RWPE1 (cell line): ENCODE measurements at places on chromosomes 16 and 17.
A peak's percentile ranks its signal among the peaks of the same experiment; 100 is the strongest.

DNA sequence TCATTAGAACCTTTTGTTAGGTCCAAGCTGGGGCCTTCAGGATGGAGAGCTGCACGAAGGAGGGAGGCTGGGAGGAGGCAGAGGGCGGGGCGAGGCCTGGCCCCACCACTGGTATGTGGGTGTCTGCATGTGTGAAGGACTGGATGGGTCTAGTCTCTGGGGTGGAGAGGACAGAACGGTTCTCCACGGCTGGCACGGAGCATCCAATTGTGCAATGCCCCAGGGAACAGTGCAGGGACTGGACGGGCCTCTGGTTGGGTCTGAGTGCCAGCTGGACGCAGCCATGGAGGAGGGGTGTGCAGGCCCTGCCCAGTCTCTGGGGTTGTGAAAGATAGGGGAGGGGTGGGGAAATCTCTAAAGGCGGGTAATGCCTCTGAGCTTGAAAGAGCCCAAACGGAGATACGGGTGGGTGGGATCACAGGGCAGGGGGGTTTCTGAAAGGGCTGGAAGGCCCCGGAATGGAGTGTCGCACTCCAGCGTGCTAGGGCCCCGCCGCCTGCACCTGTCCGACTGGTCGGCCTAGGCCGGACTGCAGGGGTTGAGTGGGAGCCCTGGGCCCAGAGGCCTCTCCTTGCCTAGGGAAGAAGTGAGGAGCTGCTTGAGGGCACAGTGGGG is 1.6 kb downstream of the PPL start:
- peak; percentile 46 for DNase-seq

DNA sequence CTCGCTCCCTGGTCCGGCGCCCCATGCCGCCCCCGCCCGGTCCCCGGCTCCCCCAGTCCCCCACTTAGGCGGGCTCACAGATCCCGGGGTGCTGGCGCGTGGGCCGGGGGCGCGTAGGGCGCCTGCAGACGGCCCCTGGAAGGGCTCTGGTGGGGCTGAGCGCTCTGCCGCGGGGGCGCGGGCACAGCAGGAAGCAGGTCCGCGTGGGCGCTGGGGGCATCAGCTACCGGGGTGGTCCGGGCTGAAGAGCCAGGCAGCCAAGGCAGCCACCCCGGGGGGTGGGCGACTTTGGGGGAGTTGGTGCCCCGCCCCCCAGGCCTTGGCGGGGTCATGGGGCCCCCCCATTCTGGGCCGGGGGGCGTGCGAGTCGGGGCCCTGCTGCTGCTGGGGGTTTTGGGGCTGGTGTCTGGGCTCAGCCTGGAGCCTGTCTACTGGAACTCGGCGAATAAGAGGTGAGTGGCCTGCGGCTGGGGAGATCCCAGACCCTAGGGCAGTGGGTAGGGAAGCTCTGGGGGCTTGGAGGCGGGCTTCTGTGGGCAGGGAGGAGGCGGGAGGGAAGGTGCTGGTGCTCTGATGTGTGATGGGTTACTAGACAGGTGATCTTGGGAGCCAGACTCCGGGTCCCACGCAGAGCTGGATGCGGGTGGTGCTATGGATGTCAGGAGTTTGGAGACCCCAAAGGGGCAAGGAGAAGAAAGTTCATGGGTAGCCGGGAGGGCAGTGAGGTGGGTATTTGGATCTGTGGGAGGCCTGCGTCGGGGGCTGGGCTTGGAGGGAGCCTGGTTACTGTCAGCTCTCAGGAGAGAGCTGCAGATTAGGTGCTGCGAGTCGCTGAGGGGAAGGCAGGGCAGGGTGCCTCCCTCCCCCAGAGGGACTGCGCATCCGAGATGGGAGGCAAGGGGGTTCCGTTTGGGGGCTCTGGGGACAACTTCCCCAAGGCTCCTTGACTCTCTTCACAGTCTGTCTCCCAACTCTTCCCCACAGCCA is 560 bp downstream of the EFNB3 start:
- DNase-seq, result no peak

DNA sequence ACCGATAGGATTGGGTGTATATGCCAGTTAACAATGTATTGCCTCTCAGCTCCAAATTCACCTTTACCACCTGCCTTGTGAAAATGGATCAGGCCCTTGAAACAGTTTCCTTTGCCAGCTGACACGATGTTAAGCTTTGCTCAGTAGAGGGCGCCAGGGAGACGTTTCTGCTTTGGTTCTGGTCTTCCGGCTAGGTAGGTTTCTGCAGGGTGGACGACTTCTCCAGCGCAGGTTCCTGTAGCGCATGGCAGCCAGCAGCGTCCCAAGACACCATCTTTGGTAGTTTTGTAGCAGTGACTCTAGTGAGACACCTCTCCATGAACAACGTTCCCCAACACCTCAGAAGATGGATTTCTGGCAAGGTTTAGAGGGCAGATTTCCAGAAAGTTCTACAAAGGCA is 24.0 kb downstream of the SYCE1L start:
- no peak for DNase-seq

DNA sequence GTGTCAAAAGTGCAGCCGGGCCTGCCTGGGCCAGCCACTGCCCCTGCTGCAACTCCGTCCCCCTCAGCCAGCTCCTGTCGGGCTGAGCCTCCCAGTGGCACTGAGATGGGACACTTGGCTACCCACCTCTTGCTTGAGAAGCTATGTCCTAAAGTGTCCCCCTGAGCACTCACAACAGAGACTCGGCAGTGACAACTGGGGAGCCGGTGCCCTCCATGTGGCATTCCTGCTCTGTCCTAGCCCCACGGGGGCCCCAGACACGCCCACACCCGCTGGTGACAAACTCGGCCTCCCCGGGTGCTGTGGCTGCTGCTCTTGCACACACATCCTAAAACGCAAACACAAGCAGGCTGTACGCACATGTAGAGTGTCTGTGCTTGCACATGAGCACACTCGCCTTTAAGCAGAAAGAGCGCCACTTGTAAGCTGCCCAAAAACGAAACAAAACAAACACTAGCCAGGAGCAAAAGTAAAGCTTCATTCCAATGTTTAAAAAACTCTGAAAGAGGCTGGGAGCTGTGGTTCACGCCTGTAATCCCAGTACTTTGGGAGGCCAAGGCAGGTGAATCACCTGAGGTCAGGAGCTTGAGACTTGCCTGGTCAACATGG is 253.9 kb downstream of the RBFOX3 start:
- no peak for DNase-seq

- no peak for DNase-seq
Measured at GRCh38 chr16:84513666-84514065, 9.2 kb upstream of the MEAK7 start.

DNA sequence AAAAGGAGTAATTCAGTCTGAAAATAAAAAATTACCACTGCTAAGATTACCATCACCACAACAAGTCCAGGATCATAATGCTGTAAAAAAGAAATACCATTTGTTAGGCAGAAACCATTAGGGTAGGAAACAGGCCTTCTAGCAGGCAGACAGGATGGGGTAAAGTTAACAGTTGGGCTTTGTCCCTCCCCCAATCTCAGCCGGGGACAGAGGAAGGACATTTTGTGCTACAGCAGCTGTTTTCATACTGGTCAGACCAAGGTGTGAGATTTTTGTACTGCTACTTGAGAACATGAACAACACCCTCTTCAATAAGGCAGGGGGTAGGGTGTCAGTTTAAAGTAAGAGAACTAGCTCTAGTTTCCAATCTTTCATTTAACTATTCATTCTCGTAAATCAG is 49.2 kb upstream of the ITGA2B start:
- DNase-seq, result no peak

- DNase-seq, result peak; percentile 47
Measured at GRCh38 chr16:82639666-82640336, 13.0 kb downstream of the CDH13 start.

DNA sequence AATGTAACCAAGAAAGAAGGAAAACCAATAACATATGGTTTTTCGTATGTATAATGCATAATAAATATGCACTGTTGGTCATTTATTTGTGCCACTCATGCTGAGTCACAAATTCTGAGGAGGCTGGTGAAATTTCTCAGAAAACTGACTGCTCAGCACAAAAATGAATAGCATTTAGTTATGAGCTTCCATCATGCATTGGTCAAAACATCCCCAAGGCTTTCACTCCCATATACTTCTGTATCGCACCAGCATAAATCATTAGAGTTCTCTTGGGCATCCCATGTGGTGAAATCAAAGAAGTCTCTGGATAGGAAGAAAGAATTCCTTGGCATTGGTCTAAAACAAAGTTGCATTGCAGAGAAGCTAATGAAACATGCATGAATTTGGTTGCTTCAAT is 785.6 kb upstream of the CDH8 start:
- DNase-seq, result no peak

GRCh38 chr17:49914664-49915063 is 54.3 kb upstream of the DLX4 start:
- DNase-seq, result no peak

GRCh38 chr17:44345454-44346026 is 438 bp downstream of the GRN start:
- no peak for DNase-seq

GRCh38 chr17:81465910-81466309 is 46.7 kb downstream of the ACTG1 start:
- DNase-seq, result no peak

DNA sequence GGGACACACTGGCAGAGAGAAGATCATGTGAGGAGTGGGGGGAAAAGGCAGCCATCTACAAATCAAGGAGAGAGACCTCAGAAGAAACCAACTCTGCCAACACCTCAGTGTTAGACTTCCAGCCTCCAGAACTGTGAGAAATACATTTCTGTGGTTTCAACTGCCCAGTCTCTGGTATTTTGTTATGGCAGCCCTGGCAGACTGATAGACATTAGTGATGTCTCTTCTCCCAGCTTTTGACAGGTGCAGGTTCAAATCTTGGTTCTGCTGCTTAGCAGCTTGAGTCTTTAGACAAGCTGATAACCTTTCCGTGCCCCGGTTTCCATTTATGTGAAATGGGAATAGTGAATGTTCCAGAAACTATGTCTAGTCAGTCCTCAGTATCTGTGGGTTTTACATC is 199.5 kb downstream of the SNX29 start:
- DNase-seq, result no peak

DNA sequence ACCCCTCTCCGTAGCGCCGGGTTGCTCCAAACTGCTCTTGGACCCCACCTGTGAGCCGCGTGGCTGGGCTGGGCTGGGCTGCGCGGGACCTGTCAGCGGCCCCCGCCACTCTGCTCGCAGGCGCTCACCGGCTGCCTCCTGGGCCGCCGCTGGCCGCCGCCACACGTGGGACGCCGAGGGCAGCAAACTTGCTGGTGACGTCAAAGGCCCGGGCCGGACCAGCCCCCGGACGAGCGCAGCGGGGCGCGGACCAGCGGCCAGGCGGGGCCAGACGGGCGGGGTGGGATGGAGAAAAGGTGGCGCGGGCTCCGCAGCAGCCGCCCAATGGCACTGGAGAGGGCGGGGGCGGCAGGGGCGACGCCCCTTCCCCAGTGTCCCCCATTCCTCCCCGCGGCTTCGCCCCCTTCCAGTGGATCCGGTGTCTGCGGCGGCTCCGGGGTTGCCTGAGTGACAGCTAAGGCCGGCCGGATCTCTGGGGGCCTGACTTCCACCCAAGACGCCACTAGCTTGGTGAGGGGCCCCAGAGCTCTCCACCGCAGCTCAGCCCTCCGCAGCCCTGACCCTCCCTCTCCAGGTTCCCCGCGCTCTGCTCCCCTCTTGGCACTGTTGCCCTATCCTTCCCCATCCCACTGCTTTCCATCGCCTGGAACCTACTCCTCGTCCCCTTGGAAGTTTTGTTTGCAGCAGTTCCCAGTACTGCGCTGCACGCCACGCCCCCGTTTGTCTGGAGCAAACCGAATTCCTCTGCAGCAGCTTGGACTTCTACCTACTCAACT is at the start of gene HS3ST3A1:
Gene HS3ST3A1 (minus strand): TSS at position 154 of the 776 bp plus-strand sequence. CDS start 800 bp downstream, outside the sequence.
- DNase-seq, result peak; percentile 61

GRCh38 chr16:929227-930073 is 41.3 kb downstream of the LMF1 start:
- no peak for DNase-seq

GRCh38 chr16:81610144-81610842 is 165.7 kb downstream of the CMIP start:
- DNase-seq, result peak; percentile 62

- no peak for DNase-seq
Measured at GRCh38 chr16:81657781-81658180, 121.3 kb upstream of the PLCG2 start.

DNA sequence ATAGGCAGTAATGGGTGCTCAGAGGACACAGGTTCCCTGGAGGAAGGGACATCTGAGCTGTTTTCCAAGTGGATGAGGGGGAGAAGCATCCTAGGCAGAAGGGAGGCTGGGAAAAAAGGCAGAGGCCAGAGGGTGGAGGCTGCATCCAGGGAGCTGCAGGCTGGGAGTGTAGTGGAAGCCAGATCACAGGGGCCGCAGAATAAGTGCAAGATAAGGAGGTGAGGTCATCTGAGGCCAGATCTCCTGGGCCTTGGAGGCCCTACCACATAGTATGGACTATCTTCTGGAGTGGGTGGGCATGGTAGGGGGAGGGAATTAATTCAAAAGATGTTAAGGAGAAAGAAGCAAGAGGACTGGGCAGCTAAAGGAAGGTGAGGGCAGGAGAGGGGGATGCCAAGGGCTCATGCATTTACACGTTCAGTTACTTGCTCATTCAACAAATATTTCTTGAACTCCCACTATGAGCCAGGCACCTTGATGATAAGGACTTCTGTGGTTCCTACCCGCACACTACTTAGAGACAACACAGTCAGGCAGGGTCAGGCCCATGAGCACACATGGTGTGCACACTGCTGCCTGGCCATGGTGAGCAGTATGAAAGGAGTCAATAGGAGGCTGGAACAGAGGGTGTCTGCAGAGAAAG is 2.4 kb upstream of the RIPOR1 start:
- peak; percentile 51 for DNase-seq

DNA sequence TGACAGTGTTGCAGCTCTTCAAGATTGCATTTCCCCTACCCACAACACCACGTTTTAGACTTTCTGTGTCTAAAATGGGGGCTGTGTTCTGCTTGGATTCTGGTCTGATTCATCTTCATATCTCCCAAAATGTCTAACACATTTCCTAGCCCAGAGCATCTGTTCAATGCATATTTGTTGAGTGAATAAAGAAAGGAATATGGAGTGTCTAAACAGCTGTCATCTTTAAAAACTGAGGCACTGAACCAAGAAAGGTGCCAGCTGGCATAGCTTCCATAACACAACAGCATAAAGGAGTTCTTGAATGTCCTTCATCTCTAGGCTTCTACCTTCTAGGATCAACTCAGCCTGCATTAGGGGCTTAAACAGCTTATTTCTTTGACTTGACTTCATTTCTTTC is 67.4 kb downstream of the CDH11 start:
- DNase-seq, result no peak

- peak; percentile 94 for DNase-seq
Measured at GRCh38 chr17:3888343-3889171, 4.3 kb downstream of the CAMKK1 start.

DNA sequence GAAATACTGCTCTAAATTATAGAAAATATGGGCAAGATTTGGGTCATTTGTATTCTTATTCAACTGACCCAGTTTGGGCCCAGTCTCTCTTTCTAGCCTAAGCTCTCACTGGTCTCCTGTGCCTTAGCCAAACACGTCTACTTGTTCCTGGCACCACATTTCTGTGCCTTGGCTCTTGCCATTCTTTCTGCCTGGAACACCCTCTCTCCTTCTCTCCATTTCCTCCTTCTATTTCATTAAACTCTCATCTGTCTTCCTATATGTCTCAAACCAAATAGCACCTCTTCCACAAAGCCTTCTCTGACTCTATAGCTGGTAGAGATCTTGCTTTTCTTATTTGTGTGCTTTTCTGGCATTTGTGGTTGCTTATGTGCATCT is 37.7 kb upstream of the NUFIP2 start:
- no peak for DNase-seq
